Cardiac ventricle fibroblast (primary cell): ENCODE measurements at places on chromosomes 12 and 14. TPM values are rescaled to one million over a fixed set of nuclear protein-coding genes. Genes with fewer than 3 reads are reported as not detected.

CCDC38 gene
- not detected in 2 replicates for total RNA-seq

CAMKK2 gene
- total RNA-seq = 23.3 and 26.2 TPM in 2 replicates

CYP27B1 gene
- total RNA-seq = 0.37 and 1.3 TPM in 2 replicates

FAM186B gene
- 0.06 and 0.15 TPM in 2 replicates for total RNA-seq

CNIH1 gene
- 294 and 306 TPM in 2 replicates for total RNA-seq
